ENCODE measurements at places on chromosomes 13 and 19.

- DNase-seq: no peak
Observed at GRCh38 chr19:53112286-53112685, 9.1 kb upstream of the ZNF160 start.

- peak; percentile 72 for DNase-seq
Observed at GRCh38 chr13:33125821-33126570, 109.8 kb downstream of the KL start.

DNA sequence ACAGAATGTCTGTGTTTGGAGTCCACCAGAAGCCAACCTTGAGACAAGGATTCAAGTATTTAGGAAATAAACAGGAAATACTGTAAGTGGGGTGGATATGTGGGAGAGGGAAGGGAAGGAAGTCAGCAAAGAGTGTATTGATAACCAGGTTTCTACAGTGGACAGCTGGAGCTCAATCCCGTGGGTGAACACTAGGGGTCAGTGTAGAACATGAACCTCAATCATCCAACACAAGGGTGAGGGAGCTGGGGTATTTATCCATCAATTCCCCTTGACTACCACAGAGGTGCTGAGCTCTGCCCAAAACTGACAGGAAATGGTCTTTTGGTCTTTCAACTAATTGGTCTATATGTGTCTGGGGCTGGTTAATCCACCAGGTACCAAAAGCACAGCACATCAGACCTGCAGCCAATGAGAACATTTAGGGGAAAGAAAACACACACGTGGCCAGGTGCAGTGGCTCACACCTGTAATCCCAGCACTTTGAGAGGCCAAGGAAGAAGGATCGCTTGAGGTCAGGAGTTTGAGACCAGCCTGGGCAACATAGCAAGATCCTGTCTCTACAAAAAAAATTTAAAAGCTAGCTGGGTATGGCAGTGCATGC lies 5.6 kb upstream of the SYDE1 start:
- no peak for DNase-seq

GRCh38 chr19:10952809-10953208 lies 8.0 kb upstream of the SMARCA4 start:
- no peak for DNase-seq

- DNase-seq: no peak
Observed at GRCh38 chr13:51950722-51951121, 60.5 kb downstream of the ATP7B start.

DNA sequence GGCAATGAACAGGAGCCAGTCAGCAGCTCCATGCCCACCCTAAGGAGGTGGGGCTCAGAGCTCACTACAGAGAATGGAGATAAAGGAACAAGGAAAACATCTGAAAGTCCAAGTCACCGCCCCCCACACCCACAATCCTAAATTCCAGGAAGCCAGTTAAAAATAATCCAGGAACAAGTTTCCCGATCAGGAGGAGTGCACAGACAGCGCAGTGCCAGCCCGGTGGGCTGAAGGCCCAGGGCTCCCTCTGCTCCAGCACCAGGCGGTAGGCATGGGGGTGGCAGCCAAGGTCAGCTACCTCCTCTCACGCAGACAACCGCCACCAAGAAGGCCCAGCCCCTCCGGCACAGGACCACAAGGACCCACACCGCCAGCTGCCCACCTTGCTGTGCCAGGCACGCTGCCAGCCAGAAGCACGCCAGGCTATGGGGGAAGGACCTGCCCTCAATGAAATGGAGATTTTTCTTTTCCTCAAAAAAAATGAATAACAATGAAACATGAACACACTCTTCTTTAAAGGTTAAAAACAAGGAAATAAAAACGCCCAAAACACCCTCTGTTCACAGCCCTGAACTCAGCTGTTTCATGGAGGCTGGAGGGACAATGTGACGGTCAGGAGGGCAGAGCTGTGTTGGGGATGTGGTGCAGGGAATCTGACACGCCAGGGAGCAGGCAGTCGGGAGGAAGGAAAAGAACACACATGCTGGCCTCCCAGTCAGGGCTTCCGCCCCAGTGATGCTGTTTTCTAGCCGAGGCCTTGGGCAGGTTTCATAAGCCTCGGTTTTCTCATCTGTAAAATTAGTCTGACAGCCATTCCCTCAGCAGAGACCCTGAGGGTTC lies 11.0 kb downstream of the STK24 start:
- no peak for DNase-seq

DNA sequence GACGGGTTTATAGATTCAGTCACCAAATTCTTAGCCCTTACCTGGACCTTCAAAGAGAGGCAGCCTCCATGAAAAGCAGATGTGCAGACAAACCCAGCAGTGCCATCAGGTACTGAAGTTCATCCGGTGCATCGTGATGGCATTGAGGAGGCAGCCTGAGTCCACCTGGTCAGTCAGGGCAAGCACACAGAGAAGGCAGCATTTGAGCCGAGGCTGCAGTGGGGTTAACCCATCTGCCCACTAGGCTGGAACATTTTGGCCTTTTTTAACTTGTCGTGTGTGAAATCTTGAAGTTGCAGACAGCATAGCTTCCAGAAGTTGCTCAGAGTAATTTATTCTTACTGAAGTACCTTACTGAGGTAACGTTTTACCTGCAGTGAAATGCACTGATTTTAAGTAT lies 4.9 kb downstream of the LMO7 start:
- no peak for DNase-seq

GRCh38 chr13:68173111-68173510 lies 943.0 kb upstream of the PCDH9 start:
- DNase-seq: no peak

- DNase-seq: no peak
Observed at GRCh38 chr19:58182577-58182988, 278 bp upstream of the ZNF274 start.

GRCh38 chr19:49564616-49565045 lies 15.7 kb downstream of the NOSIP start:
- no peak for DNase-seq

DNA sequence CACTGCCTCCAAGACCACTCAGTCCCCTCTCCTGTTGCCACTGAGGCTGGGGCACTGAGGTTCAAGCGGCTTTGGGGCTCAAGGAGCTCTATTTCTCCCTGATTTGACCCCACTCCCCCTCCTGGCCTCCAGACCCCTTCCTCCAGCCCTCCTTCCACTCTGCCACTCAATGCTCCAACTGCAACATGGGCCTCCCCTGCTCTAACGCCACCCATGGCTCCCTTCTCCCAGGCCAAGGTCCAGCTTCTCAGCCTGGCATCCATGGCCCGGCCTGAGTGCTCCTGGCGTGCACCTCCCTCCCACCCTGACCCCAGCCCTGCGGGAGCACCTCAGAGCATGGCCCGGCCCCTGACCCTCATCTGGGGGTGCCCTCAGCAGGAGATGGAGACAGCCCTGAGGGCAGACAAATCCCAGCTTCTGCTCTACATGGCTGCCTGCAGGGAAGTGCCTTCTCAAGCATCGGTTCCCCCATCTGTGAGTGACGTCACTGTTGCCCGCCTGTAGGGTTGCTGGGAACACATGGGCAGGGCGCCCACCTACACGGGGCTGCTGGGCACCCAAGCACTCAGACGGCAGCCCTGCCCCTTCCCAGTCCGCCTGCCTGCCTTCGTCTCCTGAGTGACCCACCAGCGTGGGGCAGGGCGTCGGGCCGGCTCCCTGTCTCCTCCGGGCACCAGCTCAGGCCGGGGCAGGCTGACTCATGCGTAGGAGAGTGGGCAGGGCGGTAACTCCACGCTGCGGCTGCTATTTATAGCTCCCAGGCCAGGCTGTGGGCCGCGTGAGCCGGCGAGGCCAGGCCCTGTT lies 1.6 kb upstream of the DIRAS1 start:
- no peak for DNase-seq

DNA sequence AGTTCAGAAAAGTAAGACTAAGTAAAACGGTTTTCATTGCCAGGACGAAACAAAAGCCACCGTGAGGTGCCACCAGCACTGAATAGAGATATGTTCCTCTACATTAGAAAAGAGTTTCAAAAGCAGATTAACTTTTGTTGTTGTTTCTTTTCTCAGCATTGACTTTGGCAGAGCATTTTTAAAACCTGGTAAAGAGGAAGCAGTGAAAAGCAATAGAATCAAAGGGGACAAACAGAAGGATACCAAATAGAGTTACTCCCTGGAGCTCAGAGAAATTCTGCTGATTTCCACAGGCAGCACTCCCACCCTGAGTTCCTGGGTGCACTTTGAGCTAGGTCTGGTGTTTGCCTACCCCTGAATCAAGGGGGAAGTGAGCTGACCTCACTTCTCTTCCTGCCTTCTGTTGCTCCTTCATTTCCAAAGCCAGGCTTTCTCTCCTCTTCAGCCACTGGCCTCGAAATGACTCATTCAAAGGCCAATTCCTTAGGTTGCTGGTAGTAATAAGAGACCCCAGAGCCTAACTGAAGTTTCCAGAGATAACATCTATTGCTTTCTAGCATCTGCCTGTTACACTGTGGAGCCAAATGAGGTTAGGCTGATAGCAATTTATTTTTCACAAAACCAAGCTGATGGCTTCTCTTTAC lies 11.3 kb upstream of the ERICH6B start:
- DNase-seq: no peak

- no peak for DNase-seq
Observed at GRCh38 chr19:44988896-44989556, 12.2 kb upstream of the RELB start.
